Stimulated activated CD8-positive, alpha-beta memory T cell treated with anti-CD3 and anti-CD28 coated beads, Interleukin-7, amount 100 ng/mL, for 1 hour (primary cell): ENCODE measurements at places on chromosomes 7 and 10.

GRCh38 chr7:116653204-116653603 lies 18.8 kb upstream of the MET start:
- DNase-seq: no peak

GRCh38 chr7:79590916-79591623 lies 137.6 kb upstream of the MAGI2 start:
- DNase-seq: no peak

GRCh38 chr10:16968416-16969041 lies 151.3 kb upstream of the RSU1 start:
- DNase-seq: no peak

- no peak for DNase-seq
Measured at GRCh38 chr7:147415991-147416390, 1174.6 kb upstream of the C7orf33 start.

DNA sequence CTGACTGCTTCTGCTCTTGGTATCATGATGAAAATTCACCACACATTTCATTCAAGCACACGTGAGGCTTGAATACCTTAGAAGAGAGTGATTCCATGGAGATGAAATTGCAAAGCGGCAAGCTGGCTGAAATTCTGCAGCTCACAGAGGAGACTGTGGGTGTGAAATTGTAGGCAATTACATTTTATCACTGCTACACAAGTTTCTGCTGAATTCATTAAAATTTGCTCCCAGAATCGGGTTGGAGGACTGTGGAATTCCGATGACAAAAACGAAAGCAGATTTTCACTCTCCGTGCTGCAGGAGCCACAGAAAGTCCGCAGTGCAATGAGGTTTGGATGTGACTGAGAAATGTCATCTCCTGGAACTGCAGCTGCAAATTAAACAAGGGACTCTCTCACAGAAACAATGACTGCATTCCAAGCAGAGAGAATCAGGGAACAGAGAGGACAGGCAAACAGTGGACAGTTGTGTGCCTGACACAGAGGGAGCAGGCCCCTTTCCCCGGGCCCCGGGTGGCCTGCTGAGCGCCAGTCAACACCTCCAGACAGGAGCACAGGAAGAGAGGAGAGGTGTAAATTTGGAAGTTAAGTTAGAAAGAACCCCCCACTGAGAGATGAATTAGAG lies 109.1 kb downstream of the C10orf90 start:
- DNase-seq: no peak

DNA sequence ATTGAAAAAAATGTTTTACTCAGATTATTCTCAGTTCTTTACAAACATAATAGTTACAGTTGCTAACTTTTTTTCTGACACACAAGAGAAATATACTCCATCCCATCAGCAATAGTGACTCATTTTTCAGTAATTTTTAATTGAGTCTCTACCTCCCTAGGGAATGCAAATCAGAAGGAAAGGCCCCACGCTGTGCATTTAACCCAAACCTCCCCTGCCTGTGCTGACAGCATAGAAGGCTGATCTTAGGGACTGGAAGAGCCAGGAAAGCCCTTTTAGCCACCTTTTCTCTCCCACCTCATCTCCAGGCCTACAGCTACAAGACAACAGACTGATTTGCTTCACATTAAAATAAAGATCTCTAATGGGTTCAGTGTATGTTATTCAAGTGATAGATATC lies 24.7 kb upstream of the PIK3CG start:
- DNase-seq: no peak

- DNase-seq: no peak
Measured at GRCh38 chr10:69319841-69320316, 41.6 kb downstream of the HK1 start.

- no peak for DNase-seq
Measured at GRCh38 chr7:38294926-38295325, 21.5 kb upstream of the TARP start.

DNA sequence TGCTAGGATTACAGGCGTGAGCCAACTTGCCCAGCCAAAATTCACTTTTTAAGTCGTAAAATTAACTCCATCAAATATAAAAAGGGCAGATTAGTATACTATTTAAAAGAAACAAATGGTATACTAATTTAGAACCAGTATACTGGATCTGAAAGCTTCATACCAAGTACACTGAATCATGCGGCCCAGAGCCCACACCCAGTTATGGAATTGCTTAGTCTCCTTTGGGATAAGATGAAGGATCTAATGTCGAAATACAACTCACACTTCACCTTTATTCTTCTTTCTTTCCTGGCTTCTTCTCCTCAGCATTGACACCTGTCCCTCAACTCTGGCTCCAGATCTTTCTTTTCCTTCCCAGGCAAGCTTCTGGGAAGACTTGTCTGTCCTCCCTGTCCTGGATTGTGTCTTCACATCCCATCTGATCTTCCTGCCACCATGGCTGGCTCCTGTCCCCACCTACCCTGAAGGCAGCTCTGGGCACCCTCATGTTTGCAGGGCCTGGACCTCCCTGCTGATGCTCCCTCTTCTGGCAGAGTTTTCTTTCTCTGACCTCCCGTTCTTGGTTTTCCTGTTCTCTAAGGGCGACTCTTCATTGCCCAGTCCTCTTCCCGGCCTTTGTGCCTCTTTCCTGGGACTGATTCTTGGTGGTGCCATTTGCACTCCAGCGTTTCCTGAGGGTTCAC lies 57.8 kb upstream of the CTBP2 start:
- no peak for DNase-seq

GRCh38 chr7:42671627-42672026 lies 240.2 kb downstream of the C7orf25 start:
- DNase-seq: no peak

- no peak for DNase-seq
Measured at GRCh38 chr7:124422081-124422480, 343.5 kb downstream of the GPR37 start.
